ENCODE measurements at places on chromosomes 7 and 10.
A peak's percentile ranks its signal among the peaks of the same experiment; 100 is the strongest.

DNA sequence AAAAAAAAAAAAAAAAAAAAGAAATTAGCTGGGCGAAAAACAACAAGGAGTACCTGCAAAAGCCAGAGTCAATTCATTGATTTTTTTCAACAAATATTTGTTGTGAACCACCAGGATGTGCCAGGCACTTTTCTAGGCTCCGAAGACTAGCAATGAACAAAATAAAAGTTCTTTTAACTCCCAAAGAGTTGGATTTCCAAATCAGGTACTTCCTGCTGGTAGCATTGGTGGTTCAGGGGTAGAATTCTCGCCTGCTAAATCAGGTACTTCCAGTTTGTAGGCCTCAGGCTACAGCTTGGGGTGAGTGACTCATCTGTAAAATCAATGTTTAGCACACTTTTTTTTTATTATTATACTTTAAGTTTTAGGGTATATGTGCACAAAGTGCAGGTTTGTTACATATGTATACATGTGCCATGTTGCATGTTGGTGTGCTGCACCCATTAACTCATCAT lies 10.9 kb downstream of the PPA1 start:
- no peak for DNase-seq

DNA sequence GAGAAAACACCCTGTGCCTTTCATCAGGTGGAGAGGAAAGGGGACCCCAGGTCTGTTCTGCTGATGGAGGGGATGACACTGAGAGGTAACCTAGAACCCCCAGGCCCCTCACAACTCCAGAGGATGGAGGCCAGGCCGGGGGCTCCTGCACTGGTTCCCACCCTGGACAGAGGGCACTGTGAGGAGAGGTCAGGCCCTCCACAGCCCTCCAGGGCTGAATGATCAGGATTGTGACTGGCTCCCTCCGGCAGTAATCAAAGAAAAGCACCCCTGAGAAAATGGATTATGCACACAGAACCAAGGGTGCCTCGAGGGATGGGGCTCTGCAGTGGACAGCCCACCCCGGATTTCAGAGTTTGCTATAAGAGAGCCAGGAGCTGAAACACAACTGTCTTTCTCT lies 502.8 kb downstream of the TCERG1L start:
- DNase-seq: no peak

GRCh38 chr7:801940-802381 lies 30.3 kb upstream of the SUN1 start:
- no peak for DNase-seq

GRCh38 chr7:102431617-102432298 lies 1.6 kb upstream of the ORAI2 start:
- DNase-seq: no peak

GRCh38 chr10:10055656-10056442 lies 961.8 kb upstream of the CELF2 start:
- DNase-seq: no peak

GRCh38 chr7:94368371-94368791 lies 26.3 kb upstream of the COL1A2 start:
- no peak for DNase-seq

- no peak for DNase-seq
These were observed 42.2 kb upstream of the LAMB1 start for GRCh38 chr7:108045154-108045553.

- DNase-seq: no peak
These were observed 1.8 kb upstream of the KCP start for GRCh38 chr7:128912281-128912680.

GRCh38 chr10:30587522-30588031 lies 42.0 kb downstream of the LYZL2 start:
- peak; percentile 14 for DNase-seq

- DNase-seq: no peak
These were observed 140.0 kb downstream of the CAMK1D start for GRCh38 chr10:12489357-12489756.

- no peak for DNase-seq
These were observed 196.0 kb downstream of the ELAPOR2 start for GRCh38 chr7:86863452-86863851.

- DNase-seq: no peak
These were observed 106.9 kb downstream of the COL28A1 start for GRCh38 chr7:7428806-7429205.

- DNase-seq: no peak
These were observed 186.5 kb upstream of the TMEM72 start for GRCh38 chr10:44724415-44725174.

GRCh38 chr10:121188005-121188404 lies 336.8 kb downstream of the WDR11 start:
- no peak for DNase-seq

GRCh38 chr10:34311679-34312078 lies 503.4 kb downstream of the PARD3 start:
- no peak for DNase-seq

DNA sequence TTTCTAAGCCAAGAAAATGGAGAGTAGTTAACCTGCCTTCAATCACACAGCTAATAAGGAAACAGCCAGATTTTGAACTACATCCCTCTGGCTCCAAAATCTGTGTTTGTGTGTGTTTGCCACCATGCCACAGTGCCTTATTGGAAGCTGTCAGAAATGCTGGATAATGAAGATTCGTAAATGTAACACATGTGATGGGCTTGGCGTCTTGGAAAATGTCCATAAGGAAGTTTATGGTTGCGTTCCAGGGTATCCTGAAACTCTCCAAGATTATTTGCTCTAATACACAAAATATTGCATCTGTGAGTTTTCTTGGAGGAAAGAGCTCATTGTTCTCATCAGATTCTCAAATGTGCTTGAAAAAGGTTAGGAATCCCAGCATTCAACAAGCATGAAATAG lies 22.7 kb downstream of the MYOF start:
- no peak for DNase-seq

GRCh38 chr10:77201135-77202106 lies 436.2 kb downstream of the KCNMA1 start:
- DNase-seq: no peak

GRCh38 chr10:102421757-102422512 lies 1.3 kb downstream of the FBXL15 start:
- DNase-seq: peak; percentile 64

DNA sequence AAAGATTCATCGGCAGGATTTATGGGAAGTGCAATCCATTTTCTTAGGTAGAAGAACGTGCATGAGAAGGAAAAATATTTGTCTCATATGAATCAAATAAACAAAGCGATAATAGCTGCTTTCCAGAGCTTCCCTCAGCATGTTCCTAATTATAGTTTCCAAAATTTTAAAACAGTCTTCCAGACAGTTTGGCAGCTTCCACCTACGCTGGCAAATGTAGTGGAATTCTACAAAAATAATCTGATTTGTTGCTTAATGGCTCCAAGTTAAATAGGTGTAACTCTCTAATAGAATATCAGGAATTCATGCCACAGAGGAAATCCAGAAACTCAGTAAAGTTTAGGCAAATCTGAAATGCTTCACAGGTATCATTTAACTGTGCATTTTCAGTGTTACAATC lies 23.3 kb upstream of the AGBL3 start:
- DNase-seq: no peak

DNA sequence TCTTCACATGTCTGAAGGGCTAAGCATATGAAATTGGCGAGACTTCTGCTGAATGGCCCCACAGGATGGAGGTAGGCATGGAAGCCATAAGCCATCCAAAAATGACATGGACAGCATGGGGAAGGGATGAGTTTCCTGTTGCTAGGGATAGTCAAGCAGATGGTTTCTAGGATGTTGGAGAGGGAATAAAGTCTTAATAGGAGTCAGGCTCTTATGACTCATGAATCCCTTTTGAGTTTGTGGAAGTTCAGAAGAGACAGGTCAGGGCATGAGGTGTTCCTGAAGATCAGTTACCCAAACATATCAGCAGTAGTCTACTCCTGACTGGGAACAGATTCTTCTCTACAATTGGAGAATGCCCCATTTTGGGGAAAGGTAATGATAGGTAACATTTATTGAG lies 243.9 kb downstream of the REEP3 start:
- no peak for DNase-seq

GRCh38 chr7:139889186-139889871 lies 60.3 kb downstream of the TBXAS1 start:
- no peak for DNase-seq

- DNase-seq: peak; percentile 71
These were observed 27.0 kb downstream of the CALML3 start for GRCh38 chr10:5551531-5552375.

GRCh38 chr10:70084189-70084588 lies 31.5 kb downstream of the MACROH2A2 start:
- no peak for DNase-seq

DNA sequence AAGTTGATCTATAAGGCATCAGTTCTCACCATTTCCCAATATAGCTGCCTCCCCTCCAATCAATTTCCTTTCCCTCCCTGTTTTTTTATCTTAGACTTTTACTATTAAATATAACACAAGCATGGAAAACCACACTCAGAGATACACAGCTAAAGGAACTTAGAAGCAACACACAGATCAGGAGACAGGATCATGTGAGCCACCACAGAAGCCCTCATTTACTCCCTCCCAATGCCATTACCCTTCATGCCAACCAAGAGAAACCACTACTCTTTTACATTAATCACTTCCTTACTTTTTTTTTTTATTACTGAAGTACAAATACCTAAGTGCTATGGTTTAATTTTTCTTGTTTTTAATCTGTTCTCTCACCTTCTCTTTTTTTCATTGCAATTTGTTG lies 33.0 kb downstream of the COG5 start:
- no peak for DNase-seq

GRCh38 chr7:110442381-110442837 lies 648.5 kb upstream of the LRRN3 start:
- no peak for DNase-seq

DNA sequence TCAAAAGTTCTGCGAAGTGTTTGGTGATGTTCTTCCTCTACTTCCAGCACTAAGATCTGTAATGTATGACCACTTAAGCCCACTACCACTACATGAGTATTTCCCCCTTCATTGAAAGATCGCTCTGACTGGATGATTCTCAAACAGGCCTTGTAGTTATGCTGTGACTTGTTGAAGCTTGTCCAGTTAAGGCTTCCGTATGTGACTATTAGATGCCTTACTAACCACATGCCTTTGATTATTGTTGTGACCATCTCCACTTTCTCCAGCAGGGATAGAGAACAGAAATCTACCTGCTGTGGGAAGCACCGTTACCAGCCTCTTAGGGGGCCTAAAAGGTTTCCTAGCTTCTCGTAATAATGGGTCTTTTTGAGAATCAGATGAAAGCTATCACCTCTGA lies 81.1 kb downstream of the NOC3L start:
- DNase-seq: no peak

- no peak for DNase-seq
These were observed 244.4 kb downstream of the CHCHD3 start for GRCh38 chr7:132837529-132837928.

- DNase-seq: no peak
These were observed 63.1 kb downstream of the BMPR1A start for GRCh38 chr10:86819567-86819966.

DNA sequence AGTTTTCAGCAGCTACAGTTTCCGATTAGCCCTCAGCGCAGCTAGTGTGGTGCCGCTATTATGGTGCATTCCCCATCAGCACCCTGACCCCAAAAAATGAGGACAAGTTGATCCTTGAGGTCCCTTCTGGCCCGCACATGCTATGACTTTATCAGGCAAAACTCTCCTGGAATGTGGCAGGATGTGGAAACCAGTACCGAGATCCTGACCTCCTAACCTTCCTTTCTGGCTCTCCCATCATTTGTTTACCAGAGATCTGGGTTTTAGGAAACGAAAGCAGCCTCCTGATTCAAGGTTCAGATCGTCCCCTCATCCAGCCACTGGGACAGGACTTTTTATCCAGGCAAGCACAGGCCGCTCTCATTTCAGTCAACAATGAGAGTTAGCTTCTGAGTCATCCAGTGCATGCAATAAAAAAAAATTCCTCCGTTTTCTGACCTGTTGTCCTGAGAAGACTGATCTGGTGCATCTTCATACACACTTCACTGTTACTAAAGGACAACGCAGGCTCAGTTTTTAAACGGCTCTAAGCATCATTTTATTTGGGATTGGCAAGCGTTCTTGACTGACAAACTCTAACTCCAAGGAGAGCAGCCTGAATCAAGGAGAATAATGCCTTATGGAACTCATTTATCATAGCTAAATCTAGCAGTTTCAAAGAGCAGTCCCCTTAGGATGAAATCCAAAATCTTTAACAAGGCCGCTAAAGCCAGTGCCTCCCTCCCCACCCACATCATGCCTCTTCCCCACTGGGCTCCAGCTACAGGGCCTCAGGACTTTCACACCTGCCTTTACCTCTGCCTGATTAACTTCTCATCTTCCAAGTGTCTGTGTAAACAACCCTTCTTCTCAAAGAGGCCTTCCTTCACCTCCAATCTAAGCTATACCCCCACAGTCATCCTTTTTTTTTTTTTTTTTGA lies 17.1 kb downstream of the PDLIM1 start:
- no peak for DNase-seq

- peak; percentile 38 for DNase-seq
These were observed 99.9 kb downstream of the LRRN3 start for GRCh38 chr7:111190804-111191203.

DNA sequence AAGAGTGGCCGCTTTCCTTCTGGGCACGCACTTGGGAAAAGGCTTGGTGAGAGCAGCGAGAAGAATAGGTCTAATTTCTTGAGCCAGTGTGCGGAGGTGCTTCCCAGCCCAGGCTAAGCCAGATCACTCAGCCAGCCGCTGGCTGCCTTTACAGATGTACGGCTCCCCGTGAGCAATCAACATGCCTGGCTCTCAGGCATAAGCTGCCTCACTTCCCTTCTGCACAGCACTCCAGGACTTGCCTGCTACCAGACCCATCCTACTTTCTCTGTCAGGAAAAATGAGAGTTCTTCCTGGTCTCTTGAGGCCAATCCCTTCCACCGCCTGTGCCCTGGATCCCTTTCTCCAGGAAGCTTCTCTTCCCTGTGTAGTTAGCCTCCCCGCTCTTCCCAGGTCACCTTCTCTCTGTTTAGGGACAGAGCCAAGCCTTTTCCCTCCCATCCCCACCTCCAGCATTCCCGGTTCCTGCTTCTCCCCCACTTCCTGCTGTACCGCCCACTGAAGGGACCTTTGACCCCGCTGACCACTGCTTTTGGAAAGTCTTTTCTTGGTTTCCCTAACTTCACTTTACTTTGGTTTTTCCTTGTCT lies 1.1 kb upstream of the ACTR3C start:
- no peak for DNase-seq
